ENCODE measurements at places on chromosomes 5 and 9.

GRCh38 chr9:83144492-83144891 lies 81.5 kb upstream of the RASEF start:
- DNase-seq = no peak

DNA sequence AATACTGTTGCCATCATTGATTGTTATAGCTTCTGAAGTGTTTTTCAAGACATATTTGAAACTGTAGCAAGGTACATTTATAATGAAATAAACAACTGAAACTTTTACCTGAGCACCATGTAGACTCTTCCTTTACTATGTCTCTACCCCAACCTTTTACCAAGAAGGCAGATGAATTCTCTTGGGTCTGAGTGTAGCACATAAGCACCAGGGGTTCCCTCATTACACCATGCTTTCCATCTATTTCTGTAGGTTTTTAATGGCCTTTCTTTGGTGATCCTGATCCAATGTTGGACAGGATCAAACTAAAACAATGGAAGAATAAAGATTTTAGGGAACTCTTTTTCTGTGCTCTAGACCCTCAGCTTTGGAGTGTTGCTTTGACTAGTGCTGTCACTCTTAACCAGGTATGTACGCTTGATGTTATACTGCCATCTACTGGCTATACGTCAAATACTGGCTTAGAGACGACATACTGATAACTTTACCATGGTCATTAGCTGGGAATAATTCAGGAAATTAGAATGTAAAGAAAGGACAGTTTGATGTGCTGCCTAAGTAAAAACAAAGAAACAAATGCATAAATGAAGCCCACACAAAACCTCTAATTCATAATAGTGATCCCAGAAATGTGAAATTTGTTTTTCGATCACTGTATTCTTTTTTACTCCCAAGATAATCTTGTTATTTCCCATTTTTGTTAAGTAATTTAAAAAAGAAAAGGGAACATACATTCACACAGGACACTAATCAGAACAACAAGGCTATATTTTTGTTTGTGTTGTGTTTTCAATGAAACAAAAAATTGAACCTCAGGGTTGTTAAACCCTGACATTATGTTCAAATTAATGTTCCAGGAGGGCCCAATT lies 30.7 kb downstream of the IFNW1 start:
- DNase-seq = no peak

DNA sequence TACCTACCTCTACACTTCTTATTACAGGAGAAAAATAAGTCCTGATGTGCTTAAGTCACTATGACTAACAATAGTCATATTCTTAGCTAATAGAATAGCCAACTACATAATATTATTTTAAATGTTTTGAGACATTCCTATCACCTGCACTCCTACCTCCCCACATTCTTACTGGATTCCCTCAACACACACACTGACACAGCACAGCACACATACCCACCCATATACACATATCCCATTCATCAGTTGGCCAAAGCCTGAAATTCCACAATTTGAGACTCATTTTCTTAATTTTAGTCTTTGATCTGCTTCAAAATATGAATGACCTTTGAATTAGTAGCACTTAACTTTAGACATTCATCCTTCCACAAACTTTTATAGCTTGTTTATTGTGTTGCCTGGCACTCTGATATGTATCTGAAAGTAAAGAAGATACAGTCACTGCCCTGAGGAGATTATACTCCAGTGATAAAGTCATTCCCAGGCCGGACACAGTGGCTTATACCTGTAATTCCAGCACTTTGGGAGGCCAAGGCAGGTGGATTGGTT lies 168.3 kb upstream of the RASA1 start:
- DNase-seq = no peak

- DNase-seq = no peak
Measured at GRCh38 chr9:118419676-118420075, 715.5 kb downstream of the TLR4 start.

DNA sequence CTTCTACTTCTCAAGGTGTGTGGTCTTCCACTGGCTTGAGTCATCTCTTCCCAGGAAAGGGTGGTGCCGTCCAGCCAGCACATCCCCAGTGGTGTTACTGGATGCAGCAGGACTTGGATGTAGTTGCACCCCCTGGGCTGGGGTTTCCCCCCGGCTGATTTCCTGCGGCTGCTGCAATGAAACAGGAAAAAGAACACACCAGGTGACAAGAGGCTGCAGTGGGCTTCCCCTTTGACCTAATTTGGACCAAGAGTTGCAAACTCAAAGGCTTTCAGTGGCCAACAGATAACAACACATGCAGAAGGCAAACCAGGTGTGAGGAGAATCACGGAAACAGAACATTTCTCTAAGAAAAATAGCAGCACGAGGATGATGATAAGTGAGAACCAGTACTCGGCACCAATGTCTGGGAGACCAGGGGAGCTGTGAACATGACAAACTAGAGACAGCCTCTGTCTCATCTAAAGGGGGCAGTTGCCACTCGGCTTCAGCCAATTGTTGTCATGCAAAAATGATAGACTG lies 83.7 kb downstream of the PDE6A start:
- DNase-seq = no peak

Measured in activated CD8-positive, alpha-beta memory T cell treated with anti-CD3 and anti-CD28 coated beads for 4 hours (primary cell).